Temporal lobe (tissue), 4 donors: ENCODE measurements at places on chromosomes 11 and 22. TPM values are rescaled to one million over a fixed set of nuclear protein-coding genes. Genes with fewer than 3 reads are reported as not detected.

Gene BTBD18
- not detected for total RNA-seq

Gene FREY1
- total RNA-seq: 0.25 TPM

Gene ENTHD1
- not detected for total RNA-seq

Gene SULT4A1
- total RNA-seq: 35.2 TPM

Gene GGT5
- total RNA-seq: 2.0 TPM

Gene CARD18
- total RNA-seq: not detected

Gene CHRM1
- total RNA-seq: 8.9 TPM
